ENCODE measurements at places on chromosomes 6 and 20.

DNA sequence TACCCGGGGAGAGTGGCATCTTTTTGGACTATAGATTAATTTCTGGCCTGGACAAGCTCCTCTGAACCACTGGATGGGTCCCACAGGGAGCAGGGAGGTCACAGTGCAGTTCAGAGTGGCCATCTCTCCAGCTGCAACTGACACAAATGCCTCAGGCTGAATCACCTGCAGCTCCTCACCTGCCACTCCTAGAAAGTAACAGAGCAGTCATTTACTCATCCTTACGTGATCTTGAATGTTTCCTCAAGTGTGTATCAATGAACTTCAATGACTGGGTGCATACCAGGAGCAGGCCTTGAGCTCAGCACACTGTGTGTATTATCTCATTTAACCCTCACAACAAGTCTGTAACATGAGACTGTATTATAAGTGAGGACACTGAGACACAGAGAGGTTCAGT is 40.0 kb upstream of the SIRPG start:
- no peak for DNase-seq

- no peak for DNase-seq
Observed at GRCh38 chr20:24522452-24523330, 53.3 kb downstream of the SYNDIG1 start.

DNA sequence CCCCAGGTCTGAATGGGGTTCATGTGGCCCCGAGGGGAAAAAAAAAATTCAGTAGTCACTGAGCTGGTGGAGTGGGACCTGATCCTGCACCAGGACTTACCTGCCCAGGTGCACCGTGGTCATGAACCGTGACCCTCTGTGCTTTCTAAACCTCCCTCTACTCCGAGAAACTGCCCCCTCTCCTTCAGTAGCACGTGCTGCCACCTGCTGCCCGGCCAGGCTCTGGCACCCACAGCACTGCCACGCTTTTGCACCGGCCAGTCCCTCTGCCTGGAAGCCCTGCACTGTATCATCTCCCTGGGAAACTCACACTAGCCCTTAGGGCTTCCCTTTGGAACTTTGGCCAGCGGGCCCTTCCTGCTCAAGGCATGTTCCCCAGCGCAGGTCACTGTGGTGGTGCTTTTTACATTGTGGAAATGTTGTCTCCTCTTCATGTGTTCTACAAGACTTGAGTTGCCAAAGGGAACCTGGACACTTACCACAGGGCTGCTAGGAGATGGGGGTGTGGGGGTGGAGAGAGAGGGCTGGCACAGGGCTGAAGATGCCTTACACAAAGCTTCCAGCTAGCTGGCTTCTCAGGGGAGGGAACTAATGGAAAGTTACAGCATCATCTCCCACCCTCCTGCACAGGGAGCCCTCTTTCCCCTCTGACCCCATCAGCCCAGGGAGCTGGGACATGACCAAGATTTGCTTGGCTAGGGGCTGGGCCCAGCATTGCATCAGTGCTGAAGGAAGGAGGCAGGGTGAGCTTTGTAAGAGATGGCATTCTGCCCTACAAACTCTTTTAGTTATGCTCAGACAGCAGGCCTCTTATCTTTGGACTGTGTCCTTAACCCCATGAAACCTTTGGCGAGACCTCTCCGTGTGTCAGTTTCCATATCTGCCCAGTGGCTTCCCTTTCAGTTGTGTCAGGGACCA is 2.5 kb upstream of the PTPRT start:
- DNase-seq = no peak

GRCh38 chr6:63186970-63187369 is 24.3 kb upstream of the FKBP1C start:
- DNase-seq = no peak
